ENCODE measurements at places on chromosomes 6 and 20.
A peak's percentile ranks its signal among the peaks of the same experiment; 100 is the strongest.

GRCh38 chr6:169881398-169881797 is 130.0 kb downstream of the ERMARD start:
- no peak for DNase-seq

DNA sequence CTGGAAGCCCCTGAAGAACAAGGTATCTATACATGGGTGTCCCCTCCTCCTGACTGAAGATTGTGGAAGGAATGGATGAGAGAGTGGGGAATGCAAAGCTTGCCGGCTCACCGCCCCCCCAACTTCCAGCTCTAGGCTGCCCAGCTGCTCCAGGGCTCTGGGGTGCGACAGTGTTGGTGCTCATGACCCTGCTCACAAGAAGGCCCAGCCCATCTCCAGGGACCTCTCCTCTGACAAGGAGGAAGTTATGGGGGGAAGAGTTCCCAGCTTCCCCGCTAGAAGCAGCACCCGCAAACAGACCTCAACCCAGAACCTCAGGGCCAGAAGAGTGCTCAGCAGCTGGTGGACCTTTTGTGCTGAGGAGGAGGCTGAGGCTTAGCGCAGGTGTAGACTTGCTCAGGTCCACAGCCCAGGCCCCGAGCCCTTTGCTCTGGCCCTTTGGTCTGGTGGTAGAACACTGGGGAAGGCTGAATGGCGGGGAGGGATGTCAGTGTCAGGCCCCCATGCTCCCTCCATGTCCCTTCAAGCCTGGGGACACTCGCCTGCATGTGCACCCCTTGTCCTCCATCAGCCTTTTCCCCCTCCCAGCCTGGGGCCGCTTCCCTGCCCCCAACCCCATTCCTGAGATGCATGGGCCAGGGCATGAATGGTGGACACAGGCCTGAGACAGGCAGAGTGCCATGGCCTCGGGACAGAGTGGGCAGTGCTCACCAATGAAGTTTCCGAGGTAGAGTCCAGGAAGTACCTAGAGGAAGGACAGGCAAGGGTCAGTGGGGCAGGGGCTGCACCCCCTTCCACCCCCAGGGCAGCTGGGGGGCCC is 1.3 kb downstream of the DUSP15 start:
- DNase-seq, result no peak

DNA sequence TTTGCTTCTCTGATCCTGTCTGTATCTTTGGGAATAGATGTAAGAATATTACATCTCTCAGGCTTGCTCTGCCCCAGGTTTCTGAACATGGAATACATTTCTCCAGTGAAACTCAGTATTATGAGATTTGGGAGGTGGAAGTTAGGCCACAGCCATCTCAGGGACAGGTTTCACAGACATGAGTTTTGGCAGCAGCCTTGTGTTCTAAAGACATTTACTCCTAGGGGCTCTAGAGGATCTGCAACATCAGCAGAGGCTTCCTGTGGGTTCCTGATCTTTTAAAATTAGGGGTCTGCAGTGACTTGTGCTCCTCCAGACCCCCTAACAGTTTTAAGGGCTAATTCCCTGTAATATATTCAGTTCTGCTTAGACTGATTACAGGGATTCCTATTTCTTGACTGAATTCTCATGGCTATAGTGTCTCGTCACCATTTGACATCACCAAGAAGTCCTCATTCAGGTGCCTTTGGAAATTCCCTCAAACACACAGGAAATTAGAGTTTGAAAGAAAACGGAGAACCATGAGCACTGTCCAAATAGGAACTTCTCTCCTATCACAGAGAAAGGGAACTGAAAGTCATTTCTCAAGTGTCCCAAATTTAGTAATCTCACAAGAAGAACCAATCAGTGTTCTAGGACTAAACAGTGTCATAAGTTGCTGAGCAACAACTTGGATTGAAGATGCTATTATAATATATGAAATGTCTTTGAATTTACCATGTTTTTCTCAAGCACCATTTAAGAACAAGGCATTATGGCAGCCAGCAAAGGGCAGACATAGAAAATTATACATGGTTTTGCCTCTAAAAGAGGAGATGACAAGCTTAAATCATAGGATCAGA is 2.5 kb upstream of the HLA-DRA start:
- DNase-seq, result peak; percentile 31

GRCh38 chr6:113425977-113426660 is 431.0 kb upstream of the MARCKS start:
- DNase-seq, result no peak

DNA sequence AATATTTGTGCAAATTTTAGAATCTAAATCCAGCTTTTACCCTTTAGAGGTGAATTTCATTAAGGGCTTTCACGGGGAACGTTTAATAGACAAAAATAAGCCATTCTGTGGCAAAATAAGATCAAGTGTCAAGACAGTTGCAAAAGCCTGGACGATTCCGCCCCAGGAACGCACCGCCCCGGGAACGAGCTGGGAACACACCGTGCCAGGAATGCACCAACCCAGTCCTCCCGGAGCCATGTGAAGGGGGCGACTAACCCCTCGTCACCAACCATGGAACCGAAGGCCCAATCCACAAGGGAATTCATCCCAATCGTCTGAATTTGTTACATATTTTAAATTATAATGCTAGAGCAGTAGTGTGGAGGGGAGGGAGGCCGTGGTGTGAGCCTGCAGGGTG is 20.8 kb upstream of the TCFL5 start:
- DNase-seq, result no peak

DNA sequence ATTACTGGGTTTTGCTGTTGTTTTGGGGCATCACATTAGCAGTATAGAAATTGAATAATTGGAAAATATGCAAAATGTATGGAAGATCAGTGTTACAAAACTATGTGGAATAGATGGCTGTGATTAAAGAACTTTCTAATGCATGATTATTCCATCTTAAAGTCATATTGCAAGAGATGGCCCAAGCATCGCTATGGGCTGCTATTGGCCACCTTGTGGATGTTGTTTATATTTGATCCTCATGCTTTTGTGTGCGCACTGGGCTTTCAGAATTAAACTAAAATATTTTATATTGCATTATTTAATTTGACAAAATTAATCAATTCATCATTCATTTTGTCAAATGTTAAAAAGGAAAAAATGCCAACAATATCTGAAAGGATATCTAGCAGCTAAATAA is 16.1 kb upstream of the HMGN3 start:
- no peak for DNase-seq

GRCh38 chr20:63226042-63226943 is 9.4 kb upstream of the BIRC7 start:
- no peak for DNase-seq

DNA sequence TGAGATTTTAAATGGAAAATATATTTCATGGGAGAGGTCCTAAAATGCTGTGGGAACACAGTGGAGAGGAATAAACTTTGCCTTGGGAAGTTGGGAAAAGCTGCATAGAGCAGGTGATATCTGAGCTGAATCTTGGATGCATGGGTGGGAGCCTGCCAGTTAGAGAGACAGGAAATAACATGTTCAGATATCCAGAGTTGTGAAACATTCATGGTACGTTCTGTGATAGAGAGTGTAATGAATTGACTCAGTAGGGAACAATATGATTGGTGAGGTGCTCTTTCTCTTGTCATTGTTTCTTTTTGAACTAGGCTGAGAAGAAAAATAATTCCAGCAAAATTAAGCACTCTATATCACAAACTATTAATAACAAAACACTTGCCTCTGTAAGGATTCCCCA is 72.8 kb downstream of the RPS12 start:
- DNase-seq, result peak; percentile 47

GRCh38 chr6:52233975-52234823 is 10.1 kb downstream of the IL17F start:
- peak; percentile 48 for DNase-seq

Measured in fibroblast of pulmonary artery (primary cell).